Endothelial cell (in vitro differentiated cells): ENCODE measurements at places on chromosomes 5 and 9.

DNA sequence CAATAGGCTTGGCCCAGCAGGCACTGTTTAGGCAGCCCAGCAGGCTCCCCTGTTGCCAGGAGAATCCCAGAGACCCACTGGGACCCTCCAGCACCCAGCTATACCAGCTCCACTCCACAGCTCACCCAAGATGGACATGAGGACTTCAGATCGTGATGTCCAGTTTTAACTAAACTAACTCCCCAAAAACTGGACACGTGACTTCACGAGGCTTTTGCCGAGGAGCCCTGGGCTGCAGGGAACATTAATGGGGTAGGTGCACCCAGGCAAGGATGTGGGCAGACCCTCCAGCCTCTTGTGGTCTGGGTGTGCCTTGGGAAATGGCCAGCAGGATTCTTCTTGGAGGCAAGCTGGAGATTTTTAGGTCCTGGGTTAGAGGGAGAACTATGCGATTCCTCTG is 8.9 kb upstream of the NKD2 start:
- DNase-seq, result no peak

GRCh38 chr9:107322643-107323042 is 39.6 kb downstream of the RAD23B start:
- no peak for DNase-seq

GRCh38 chr5:93607367-93608258 is 24.6 kb downstream of the NR2F1 start:
- no peak for DNase-seq

- DNase-seq, result peak; percentile 18
Measured at GRCh38 chr9:14273696-14274121, 40.2 kb downstream of the NFIB start.

- DNase-seq, result peak; percentile 47
Measured at GRCh38 chr9:115524453-115525059, 406.6 kb upstream of the TNC start.

DNA sequence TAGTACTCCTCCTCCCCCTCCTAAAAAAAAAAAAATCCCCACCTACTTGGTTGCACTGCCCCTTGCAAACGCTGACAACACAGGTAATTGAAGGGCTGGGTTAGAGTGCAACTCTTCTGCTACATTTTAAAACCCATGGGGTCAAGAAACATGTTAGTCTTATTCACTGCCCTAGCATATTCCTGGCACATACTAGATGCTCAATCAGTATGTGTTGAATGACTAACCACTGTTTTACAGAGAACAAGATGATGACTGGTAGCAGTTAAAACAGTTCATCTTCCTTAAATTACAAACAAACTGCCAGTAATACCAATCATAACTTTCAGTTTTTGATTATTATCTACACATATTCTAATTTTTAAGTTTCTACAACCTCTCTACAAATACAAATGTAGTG is 124.4 kb downstream of the NFIB start:
- DNase-seq, result no peak

DNA sequence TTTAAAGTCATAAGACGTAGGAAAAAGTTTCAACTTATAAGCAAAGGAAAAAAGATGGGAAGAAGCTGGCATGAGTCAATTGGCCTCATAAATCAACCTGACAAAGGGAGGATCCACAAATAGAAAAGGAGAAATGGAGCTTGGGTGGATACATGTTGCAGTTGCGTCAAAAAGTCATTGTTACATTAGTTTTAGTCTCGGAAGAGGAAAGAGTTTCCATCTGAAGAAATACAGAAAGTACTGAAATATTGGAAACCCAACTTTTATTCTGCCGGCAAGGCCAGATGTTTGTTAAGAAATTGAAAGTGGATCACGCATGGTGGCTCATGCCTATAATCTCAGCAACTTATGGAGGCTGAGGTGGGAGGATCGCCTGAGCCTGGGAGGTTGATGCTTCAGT is 11.3 kb upstream of the TIMD4 start:
- no peak for DNase-seq

DNA sequence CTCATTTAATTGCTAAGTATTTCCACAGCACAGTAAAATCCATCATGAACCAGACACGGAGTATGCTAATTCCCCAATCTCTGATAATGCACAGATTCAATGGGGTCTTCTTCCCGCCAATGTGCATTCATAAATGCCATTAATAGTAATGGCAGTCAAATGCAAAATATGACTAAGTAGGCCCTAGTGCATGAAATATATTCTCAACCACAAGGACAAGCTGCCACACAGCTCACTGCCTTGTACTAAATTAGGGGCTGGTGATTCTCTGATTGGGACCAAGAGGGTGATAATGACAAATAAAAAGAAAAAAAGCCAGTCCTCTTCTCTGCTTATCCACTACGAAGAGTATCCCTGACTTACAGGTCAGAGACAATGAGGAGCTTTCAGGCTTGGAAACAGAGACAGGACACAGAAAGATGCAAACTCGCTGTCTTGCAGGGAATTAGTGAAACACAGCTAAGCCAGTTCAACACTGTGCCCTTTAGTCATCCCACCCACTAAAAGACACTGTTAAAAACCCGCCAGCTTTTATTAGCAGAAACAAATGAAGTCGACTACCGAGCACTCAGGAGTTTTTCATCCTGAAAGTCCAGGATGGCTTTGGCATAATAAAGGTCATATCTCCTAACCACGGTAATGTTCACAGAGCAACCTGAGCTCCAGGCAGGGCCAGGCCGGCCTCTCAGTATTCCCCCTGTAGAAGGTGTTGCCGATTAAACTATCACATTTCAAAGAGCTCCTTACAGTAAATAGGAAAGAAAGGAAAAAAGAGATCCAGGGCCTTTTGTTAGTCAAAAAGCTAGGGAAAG is 148.1 kb downstream of the EBF1 start:
- DNase-seq, result no peak

DNA sequence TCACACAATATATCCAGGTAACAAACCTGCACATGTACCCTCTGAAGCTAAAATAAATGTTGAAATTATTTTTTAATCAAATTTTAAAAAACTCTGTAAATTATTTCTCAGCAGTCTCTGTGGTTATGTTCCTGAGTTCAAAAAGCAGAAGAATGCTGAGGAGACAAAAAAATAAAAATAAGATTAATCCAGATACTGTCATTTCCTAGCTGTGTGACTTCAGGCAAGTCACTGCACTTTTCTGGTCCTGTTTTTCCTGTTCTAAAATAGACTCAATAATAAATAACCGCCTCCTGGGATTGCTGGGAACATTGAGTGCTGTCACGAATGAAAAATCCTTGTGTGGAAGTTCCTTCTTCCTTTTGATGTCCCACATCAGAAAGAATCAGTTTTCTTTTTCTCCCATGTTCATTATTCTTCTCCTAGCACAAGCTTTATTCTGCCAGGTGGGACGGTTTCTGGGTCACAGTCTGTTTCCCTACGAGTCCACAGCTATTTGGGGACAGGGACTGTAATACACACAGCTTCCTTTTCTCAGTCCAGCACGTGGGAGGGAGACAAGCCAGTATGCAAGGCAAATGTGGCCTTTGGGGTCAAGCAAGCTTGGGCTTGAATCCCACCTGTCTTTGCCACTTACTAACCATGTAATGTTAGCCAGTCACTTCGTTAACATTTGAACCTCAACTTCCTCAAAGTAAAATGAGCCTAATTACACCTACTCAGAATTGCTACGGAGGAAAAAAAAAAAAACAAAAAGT is 156.9 kb downstream of the TRIM32 start:
- DNase-seq, result no peak

GRCh38 chr9:12425878-12426864 is 267.0 kb upstream of the TYRP1 start:
- no peak for DNase-seq

DNA sequence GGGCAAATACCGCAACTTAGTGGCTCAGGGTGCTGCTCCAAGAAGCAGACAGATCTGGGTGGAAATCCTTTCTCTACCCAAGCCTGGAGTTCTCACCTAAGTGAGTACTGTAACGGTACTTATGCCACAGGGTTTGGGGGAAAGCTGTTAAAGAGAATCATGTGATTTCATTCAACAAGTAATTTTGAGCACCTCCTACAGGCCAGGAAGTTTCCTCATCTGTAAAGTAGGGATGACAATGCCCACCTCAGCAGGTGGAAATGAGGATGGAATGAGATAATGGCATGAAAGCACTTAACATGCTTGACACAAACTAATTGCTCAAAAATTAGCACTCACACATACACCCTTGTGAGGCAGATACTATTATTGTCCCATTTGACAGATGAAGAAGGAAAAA is 114.1 kb downstream of the JAKMIP2 start:
- no peak for DNase-seq

DNA sequence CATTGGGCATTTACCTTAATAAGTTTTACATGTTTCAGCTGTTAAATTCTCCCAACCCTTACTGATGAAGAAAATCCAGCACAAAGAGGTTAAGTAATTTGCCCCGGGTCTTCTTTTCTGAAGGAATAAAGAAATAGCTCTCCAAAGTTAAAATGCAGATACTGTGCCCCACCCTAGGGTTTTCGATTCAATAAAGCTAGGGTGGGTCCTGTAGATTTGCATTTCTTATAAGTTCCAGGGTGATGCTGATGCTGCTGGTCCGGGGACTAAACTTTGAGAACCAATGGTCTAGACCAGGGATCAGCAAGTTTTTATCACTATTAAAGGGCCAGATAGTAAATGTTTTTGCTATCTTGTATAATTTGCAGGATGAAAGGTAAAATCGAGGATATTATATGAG is 156.7 kb downstream of the ADAMTS12 start:
- DNase-seq, result no peak

GRCh38 chr5:65928322-65928752 is 2.0 kb downstream of the ERBIN start:
- no peak for DNase-seq

DNA sequence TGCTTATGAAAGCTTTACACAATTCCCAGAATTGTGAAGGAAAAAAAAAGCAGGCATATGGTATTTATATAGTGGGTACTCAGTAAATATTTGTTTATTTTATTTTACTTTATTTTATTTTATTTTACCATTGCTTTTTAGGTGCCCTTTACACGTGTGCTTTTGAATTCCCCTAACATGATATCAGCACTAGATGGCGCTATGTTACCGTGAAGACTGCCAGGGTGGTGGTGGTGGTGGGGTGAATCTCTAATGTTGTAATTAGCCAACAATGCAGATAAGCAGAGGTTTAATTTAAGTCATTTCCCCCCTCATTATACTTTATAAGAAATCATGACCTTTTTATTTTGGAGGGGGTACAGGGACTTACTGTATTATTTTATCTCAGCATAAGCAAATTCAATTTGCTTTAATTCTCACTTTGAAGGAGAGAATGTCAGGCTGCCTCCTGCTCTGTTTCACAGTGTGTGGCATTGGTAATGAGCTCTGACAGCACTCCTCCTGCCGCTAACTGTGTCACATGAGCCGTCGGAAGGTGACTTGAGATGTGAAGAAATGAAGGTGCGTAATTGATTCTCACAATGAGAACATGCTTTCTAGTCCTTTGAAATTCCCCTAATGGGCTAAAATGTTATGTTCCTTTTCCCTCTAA is 165.6 kb downstream of the YTHDC2 start:
- DNase-seq, result peak; percentile 62

GRCh38 chr5:119136666-119137318 is 65.9 kb downstream of the DMXL1 start:
- DNase-seq, result no peak
